Activated CD4-positive, alpha-beta T cell treated with anti-CD3 and anti-CD28 coated beads for 48 hours (primary cell): ENCODE measurements at places on chromosomes 12 and 14.

GRCh38 chr12:15701206-15701605, 88.0 kb downstream of the EPS8 start:
- DNase-seq, result no peak

GRCh38 chr12:53868511-53868986, 70.1 kb upstream of the HOXC13 start:
- no peak for DNase-seq

DNA sequence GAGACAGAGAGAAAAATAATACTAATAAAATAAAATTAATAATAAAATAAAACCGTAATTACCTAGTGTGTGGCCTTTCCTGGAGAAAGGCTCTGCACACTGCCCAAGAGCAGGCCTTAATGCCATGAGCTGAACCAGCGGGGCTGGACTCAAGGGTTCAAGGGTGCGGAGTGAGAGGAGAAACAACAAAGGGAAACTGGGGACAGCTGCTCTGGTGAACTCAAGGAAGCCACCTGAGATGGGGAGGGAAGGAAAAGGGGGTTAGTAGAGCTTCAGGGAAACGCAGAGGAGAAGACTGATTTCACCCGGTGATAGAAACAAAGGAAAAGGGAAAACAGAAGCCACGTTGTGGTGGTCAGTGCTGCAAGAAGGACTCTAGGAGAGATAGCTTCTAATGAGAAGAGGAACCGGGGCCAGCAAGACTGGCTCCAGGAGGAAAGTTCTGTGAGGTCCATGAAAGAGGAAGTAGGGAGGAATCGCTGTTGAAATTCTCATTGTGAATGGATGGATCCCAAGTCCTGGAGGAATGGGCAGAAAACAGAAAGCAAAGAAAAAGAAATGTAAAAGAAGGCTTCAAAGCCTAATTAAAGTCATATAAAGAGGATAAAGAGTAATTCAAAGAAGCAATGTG, 48.3 kb upstream of the BCL2L14 start:
- no peak for DNase-seq

- no peak for DNase-seq
Measured at GRCh38 chr12:47954467-47955045, 8.8 kb upstream of the TMEM106C start.

GRCh38 chr12:56631790-56632700, 1.9 kb upstream of the BAZ2A start:
- DNase-seq, result peak; percentile 66

DNA sequence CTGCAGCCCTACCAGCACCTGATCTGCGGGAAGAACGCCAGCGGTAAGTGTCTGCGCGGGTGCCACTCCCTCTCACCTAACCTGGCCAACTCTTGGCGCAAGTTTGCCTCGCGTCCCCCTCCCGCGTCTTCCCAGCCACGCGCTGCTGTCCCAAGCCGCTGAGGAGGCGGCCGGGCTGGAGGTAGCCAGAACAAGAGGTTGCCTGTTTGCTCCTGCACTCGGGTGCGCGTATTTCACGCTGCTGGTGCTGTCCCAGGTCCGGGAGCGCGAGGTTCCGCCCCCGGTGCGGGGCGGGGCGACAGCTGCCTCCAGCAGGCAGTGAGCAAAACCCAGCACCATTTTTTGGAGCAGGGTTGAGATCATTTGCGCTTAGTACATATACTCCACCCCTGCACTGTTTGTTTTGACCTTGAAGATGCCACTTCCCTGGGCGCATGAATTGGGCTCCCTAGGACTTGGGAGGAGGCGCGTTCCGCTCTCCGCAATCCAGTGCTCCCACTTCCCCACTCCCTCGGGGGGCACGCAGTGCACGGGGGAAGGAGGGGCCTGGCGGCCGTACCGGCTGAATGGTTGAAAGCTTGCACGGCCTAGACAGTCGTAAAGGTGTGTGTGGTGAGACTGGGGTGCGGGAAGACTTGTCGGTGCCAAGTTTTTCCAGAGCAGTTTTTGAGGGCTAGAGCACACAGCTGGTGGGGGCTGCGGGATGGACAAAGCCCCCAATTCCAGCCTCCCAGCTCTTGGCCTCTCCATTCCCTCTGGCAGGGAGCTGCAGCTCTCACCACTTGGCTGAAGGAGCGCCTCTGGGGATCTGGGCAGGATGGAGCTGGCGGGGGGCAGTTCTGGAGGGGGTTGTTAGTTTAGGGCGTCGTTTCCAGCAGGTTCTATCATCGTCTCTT, 226.9 kb upstream of the CRY1 start:
- DNase-seq, result peak; percentile 90

- no peak for DNase-seq
Measured at GRCh38 chr12:57852620-57853500, 6.3 kb upstream of the CTDSP2 start.

DNA sequence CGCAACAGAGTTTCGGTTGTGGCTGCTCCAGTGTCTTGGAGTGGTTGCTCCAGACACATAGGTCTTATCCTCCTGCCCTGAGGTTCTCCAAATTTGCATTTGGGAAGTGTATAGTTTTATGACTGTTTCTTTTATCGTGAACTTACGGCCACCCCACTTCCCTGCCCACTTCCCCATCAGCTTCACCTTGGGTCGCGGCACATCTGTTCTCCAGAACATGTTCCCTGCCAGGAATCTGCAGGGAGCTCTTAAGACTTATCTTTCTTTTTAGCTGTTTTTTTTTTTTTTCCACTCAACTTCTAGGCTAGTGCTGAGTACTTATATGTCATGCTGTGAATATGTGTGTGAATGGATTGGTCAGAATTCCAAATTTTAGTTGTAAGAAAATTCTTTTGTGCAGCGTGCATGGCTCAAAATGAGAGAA, 75.4 kb downstream of the ETV6 start:
- DNase-seq, result no peak

DNA sequence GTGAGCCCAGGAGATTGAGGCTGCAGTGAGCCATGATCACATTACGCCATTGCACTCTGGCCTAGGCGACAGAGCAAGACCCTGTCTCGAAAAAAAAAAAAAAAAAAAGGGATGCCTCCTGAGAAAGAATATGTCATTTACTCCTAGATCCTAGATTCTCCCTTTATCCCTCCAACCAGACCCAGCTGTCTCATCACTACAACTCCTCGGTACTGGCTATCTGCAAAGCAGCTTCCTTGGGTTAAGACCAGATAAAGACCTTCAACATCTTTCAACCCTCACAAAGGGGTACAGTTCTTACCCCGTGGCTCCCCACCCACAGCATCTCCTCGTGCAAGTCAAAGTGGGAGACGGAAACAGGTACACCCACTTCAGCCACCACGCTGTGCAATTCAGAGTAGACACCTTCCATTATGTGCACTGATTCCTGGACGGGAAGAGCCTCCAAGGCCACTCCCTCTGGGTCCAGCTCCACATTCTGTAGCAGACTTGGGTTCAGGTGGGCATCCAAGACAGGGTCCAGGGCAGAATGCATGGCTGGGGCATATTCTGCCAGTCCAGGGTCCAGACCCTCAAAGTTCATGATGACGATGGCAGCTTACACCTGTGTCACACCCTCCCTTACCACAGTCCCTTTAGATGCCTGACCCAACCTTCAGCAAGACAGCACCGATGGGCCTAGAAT, 1.1 kb downstream of the PAN2 start:
- DNase-seq, result no peak

DNA sequence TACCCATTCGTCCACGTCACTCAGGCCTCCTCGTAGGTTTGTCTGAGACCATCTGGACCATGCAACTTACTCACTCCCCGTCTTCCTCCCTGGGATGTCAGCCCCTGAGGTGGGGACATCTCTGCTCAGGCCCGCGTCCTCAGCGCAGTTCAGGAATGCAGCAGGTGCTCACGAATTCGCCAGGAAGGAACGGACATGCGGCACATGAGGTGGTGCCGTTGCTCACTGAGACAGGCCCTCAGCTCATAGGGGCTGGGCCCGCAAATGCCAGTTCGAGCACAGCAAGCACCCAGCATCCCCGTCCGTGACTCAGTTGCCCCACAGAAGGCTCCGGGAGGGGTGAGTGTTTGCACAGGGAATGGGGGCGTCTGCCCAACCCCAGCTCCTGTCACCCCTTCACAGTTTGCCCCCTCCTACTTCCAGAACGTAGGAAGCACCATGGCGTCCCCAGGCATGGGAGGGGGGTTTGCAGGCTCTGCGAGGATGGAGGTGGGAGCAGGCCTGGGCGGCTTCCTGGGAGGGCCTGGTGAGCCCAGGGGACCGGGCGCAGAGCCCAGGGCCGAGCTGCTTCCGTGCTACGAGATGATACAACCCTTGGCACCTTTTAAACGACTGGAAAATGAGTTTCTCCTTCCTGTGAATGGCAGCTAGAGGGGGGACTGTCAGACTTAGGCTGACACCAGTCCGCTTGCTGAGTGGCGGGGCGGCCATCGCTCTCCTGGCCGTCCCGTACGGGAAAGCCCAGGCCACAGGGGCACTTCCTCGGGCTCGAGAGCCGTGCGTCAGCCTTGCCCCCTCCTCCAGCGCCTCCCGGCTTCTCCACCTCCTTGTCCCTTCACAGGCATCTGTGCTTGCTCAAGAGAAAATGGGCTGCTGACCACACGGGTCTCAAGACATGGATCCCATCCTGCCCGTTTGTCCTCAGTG, 6.9 kb downstream of the GALNT9 start:
- DNase-seq, result no peak

DNA sequence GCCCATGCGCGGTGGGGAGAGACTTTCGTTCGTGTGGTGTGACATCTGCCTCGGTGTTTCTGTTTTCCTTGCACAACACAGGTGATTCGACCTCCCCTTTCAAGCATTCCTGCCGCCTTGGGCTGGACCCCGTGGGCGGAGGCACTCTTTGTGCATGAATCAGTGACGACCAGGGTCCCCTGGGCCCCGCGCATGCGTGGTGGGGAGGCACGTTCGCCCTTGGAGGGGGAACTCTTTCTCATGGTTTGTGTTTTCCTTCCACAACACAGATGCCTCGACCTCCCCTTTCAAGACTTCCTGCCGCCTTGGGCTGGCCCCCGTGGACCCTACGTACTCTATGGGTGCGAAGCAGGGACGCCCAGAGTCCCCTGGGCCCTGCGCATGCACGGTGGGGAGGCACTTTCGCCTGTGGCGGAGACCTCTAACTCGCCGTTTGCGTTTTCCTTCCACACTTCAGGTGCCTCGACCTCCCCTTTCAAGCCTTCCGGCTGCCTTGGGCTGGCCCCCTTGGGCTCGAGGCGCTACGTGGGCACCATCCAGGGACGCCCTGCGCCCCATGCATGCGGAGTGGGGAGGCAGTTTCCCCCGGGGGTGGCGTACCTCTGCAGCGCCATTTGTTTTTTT, 340.9 kb downstream of the ALG10 start:
- DNase-seq, result no peak
